ENCODE measurements at places on chromosomes 2 and 18.

DNA sequence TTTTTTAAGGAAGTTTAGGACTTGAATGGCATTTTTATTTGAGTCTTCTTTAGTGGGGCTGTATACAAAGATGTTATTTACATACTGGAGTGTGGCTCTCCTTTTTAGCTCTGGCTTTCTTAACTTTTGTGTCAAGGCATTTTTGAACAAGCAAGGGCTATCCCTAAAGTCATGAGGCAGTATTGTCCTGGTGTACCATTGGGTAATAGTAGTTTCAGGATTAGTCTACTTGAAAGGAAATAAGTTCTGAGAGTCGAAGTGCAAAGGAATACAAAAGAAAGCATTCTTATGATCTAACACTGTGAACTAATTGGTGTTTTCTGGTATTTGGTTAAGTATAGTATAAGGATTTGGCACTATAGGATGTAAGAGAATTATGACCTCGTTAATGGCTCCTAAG lies 1.9 kb upstream of the CYP27A1 start:
- no peak for DNase-seq

- DNase-seq = no peak
These were observed 33.1 kb upstream of the STON1 start for GRCh38 chr2:48496849-48497248.

GRCh38 chr18:9914584-9915290 lies 921 bp downstream of the VAPA start:
- DNase-seq = peak; percentile 81

DNA sequence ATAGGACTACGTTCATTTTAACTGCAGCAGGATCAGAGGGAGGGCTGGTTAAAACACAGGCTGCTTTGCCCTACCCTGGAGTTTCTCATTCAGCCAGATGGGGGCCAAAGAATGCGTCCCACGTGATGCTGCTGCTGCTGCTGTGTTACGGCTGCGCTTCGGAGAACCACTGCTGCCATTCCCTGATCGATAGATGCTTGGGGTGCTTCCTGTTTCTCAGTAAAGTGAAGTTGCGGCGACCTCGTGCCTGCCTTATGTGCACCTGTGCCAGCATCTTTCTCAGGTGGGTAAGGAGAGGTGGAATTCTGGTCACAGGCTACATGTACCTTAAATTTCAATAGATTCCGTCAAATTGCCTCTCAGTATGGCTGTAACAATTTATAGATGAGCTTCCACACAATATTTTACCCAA lies 24.7 kb upstream of the TOGARAM2 start:
- DNase-seq = peak; percentile 43

DNA sequence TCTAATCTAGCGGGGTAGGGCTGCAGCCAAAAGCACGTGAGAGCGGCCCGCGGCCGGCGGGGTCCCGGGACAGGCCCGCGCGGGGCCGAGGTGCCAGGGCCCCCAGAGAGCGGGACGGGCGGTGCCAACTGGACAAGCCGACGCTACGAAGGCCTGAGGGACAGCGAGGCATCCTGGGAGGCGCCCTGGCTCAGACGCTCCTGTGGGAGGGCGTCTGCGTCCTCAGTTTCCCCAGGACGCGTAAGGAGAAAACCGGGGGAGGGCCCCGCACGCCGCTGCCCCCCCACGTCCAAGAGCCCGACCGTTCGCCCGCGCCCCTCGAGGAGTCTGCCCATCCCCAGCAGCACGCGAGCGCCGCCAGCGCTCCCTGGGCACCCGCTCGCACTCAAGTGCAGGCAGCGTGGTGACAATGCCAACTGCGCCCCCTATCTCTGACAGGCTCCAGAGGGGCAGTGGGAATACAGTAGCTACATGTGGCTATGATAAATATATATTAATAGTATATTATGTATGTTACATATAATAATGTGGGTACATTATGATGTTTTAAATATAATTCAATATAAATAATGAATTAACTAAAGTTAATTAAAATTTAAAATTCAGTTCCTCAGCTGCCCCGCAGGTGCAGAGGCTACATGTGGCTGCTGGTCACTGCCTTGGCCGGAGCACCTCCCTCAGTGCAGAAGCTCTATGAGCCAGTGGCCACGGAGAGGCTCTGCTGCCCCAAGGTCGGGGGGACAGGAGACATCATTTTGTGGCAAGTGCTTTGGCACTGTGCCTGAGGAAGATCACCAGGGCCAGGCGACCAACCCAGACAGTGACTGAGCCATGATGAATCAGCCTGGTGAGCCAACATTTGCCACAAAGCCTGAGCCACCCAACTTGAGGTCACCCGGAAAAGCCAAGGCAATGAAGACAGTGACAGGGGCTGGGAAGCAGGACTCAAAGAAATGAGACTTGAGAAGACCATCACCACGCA lies 5.5 kb upstream of the SFT2D3 start:
- DNase-seq = peak; percentile 4

DNA sequence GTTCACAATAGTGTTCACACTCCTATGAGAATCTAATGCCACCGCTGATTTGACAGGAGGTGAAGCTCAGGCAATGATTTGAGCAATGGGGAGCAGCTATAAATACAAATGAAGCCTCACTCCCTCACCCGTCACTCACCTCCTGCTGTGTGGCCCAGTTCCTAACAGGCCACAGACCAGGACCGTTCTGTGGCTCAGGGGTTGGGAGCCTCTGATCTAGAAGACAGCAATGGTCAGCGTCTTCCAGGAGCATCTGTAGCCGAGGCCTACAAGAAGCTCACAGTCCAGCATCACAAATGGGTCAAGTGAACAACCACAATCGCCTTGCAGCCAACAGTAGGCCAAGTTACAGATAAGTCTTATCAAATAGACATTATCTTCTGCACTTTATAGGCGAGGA lies 110.0 kb upstream of the SLC66A3 start:
- DNase-seq = no peak

DNA sequence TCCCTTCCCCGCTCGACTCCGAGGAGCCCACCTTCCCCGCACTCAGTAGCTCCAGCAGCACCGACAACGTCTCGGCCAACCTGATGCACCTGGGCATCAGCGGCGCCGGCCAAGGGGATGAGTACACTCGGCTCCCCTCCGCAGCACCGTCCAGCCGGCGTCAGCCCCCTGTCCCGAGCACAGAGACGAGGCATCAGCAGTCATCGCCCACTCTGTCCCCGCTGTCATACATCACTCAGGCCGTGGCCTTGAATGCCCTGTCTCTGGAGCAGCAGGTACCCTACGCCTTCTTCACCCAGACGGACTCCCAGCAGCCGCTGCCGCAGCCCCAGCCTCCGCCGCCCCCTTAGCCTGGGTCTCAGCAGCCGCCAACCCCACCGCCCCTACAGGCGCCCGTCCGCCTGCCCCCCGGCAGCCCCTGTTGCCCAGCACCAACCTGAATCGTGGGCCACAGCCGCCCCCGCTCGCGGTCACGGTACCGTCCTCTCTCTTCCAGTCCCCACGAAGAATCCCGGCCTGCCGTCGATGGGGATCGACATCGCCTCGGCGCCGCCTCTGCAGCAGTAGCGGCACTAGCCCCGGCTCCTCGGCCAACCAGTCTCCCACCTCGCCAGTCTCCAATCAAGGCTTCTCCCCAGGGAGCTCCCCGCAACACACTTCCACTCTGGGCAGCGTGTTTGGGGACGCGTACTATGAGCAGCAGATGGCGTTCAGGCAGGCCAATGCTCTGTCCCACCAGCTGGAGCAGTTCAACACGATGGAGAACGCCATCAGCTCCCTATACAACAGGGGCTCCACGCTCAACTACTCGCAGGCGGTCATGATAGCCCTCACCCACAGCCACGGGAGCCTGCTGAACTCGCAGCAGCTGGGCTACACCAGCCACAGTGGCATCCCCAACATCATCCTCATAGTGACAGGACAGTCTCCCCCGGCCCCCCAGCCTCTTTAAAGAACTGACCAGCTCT lies 1195.9 kb upstream of the CHAC2 start:
- no peak for DNase-seq

DNA sequence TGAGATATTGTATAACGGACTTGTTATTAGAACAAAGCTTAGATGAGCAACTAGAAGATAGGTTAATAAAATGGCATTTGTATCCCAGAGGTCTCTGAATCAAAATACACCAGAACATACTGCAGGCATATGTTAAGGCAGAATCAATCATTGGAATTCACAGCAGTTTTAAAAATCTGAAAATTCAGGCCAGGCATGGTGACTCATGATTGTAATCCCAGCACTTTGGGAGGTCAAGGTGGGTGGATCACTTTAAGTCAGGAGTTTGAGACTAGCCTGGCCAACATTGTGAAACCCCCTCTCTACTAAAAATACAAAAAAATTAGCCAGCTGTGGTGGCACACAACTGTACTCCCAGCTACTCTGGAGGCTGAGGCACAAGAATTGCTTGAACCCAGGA lies 405.2 kb downstream of the ZEB2 start:
- DNase-seq = no peak

GRCh38 chr18:33375829-33376228 lies 64.7 kb downstream of the CCDC178 start:
- no peak for DNase-seq

- no peak for DNase-seq
These were observed 19.2 kb downstream of the TMEM185B start for GRCh38 chr2:120204022-120204405.

DNA sequence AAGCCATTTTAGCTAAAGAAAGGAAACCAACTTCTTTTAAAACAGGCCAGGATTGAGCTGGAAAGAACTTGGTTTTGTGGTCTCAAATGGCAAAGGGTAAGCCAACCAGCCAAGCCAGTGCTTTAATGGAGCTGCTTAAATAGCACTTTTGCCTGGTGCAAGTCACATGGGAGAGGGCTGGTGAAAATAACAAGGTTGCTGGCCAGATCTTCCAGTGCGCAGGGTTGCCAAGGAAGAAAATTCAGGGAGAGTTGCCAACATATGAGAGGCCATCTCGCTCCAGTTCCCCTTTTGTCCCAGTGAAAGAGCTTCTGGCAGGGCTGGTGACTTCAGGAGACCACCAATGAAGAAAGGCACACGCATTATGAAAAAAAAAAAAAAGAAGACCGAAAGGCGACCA lies 57.3 kb downstream of the IRS1 start:
- no peak for DNase-seq

DNA sequence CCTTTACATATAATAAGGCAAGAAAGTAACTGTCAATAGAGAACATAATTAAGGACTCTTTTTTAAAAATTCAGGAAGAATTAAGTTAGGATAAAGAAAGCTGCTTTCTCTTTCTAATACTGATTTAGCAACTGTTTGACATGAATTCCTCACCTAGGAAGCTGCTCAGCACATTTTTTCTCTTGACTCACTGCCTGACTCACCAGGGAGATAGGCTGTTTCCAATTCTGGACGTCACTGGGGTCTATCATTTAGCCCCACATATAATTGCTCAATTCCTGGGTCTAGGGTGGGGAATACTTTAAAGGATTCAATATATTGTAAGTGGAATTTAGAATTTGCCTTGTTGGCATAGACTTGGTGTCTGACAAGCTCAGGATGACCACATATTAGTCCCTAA lies 50.8 kb upstream of the UGP2 start:
- no peak for DNase-seq

DNA sequence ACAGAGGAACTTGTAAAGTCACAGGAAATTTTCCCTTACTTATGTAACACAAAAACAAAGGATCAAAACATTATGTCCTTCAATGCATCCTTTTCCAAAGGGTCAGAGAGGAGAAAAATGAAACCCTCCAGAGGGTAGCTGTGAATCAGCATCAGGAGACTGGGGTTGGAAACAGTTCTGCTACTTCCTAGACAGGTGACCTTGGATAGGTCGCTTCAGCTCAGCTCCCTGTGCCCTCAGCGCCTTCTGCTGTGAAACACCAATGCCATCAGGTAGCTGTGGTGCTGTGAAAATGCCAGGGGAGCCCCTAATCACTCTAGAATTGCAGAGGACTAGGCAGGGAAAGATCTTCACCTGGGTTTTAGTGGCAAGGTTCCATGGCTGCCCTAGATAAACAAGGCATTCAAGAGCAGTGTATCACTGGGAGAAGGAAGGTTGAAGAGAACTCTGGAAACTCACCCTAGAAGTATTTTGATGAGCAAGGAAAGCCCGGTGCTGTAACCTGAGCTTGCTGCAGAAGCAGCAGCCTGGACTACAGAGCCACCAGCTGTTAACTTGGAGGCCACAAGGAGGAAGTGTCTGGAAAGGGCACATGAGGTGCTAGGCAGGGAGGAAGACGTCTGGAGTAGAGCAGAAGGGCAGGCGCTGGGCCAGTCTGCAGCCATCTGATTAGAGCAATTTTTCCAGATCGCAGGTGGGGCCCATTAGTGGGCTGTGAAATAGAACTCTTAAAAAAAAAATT lies 100.7 kb upstream of the MCFD2 start:
- DNase-seq = no peak

DNA sequence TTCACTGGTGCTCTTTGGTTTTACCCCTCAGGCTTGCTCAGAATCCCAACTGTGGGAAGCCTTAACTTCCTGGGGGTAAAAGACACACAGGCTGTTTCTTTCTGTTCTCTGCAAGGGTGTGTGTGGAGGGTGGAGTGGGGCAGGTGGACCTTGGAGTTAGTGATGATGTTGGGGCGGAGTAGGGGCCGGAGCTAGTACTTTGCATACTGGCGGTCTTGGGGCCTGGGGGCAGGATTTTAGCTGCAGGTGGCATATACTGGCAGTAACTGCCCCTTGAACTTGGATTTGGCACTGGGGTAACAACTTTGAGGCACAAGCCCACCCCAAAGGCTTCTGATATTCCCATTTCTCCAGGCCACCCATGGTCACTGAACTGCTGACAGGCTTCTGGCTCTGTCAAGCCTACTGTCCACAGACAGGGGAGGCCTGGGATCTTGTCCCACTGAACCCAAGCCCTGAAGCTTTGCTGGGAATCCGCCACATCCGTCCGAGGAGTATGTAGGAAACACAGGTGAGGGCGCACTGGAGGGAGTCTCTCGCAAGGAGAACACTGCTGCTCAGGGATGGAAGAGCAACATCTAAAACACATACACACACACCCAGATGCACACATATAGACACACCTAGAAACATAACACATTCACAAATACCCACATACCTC lies 258.9 kb downstream of the DYSF start:
- DNase-seq = no peak

DNA sequence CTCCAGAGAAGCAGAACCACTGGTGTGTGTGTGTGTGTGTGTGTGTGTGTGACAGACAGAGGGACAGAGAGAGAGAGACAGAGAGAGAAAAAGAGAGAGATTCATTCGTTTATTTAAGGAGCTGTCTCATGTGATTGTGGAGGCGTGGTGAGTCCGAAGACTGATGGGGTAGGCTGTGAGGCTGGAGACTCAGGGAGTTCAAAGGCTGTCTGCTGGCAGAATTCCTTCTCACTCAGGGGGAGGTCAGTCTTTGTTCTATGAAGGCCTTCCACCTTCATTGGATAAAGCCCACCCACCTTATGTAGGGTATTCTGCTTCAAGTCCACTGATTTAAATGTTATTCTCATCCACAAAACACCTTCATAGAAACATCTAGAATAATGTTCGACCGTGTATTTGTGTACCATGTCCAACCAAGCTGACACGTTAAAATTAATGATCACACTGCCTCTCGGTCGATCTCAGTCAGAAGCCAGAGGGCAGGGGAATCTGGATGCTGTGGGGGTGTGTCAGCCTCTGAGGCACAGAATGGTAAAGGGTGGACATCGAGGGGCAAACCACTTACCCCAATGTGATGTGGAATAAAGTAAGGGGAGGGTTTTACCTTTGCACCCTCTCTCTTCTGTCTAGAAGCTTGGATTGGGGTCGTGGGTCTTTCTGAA lies 275.6 kb downstream of the SLC4A3 start:
- no peak for DNase-seq
